ENCODE measurements at places on chromosomes 2 and 18.

GRCh38 chr2:2827761-2828221, 496.7 kb upstream of the MYT1L start:
- DNase-seq = no peak

GRCh38 chr2:239853706-239854327, 171.3 kb downstream of the NDUFA10 start:
- DNase-seq = no peak

DNA sequence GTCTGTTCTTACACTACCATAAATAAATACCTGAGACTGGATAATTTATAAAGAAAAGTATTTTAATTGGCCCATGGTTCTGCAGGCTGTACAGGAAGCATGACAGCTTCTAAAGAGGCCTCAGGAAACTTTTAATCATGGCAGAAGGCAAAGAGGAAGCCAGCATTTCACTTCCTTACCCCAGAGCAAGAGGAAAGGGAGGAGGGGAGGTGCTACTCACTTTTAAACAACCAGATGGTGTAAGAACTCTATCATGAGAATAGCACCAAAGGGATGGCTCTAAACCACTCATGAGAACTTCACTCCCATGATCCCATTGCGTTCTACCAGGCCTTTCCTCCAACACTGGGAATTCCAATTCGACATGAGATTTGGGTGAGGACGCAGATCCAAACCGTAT, 344.4 kb upstream of the SLC39A10 start:
- DNase-seq = no peak

DNA sequence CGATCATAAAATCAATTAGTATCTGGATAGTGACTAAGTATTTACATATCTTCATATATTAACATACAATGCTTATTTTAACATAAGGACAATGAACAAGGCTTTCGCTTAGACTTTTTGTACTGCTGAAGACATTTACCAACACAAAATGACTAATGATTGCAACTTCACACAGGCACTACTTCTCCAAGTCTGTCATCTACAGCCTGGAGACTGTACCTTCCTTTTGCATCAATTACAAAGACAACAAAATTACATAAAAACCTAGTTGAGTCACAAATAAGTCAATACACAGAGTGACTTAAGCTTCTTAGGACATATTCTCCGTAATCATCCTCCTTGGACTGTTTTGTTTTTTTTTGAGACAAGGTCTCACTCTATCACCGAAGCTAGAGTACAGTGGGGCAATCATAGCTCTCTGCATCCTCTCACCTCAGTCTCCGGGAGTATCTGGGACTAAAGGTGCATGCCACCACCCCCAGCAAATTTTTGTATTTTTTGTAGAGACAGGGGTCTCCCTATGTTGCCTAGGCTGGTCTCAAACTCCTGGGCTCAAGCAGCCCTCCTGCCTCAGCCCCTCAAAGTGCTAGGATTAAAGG, 15.9 kb downstream of the PUM2 start:
- DNase-seq = no peak

DNA sequence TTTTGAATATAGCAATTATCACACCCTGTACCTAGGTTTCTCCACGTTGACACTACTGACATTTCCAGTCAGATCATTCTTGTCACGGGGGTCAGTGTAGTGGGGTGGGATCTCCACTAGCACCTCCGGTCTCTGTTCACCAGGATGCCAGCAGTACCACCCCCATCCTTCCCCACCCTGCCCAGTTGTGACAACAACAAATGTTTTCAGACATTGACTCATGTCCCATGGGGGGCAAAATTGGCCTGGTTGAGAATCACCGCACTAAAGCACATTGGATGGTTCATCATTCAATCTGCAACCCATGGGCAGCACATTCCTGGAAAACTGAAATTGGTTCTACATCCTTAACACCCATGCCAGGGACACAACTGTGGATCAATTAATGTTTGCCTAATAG, 32.3 kb downstream of the FEZ2 start:
- no peak for DNase-seq

- DNase-seq = no peak
Observed at GRCh38 chr2:113724010-113724409, 32.4 kb downstream of the SLC35F5 start.

DNA sequence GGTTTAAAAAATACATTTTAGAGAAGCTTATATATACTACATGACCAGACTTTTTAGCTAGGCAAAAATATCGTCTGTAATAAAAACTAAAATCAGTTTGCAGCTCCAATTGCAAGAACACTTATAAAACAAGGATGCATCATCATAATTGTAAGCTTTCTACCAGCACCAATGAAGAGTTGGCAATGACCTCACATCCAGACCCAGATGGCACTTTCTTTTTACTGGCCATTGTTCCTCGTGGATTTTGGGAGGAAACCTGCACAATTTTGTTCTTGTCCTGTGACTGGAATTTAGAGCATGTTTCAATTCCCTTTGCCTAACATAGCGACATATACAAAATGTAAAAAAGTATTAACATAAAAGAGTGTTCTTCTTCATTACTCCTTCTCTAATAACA, 174.3 kb downstream of the ZNF521 start:
- DNase-seq = no peak

- no peak for DNase-seq
Observed at GRCh38 chr18:6546229-6546628, 131.5 kb upstream of the L3MBTL4 start.

DNA sequence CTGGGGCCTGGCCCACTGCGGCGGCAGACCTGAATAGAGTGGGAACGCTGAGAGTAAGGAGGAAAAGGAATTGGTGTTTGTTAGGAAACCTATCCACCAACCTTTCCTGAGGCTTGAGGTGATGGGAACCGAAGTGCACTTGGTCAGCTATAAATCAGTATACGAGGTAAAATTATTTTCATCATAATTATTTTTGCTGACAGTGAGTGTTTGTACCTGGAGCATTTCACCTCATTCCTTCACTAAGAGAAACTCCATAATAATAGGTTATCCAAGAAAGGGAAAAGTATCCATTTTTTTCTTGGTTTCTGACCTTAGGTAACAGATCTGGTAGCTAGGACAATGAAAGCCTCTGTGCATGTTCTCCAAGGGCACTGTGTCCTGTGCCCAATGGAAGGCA, 138.6 kb upstream of the RGPD4 start:
- DNase-seq = no peak

DNA sequence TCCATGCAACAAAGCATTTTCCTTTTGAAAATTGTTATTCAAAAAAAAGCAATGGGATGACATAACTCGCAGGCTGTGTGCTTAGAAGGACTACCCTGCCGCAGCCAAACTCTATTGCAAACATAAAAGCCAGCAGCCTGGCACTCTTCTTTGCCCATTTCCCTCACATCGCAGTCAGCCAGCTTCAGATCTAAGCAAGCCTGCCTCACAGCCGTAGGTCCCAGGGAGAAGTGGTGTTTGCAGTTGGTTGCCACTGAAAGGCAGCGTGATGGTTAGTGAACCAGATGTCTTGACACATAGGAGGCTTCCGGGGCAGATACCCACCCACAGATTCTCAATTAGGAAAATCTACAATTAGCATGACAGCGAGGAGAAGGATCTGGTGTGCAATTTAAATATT, 655.2 kb downstream of the RNF144A start:
- DNase-seq = peak; percentile 41

- no peak for DNase-seq
Observed at GRCh38 chr2:238007924-238008323, 41.1 kb downstream of the UBE2F start.

GRCh38 chr18:58865701-58866065, 1.0 kb downstream of the ZNF532 start:
- no peak for DNase-seq

DNA sequence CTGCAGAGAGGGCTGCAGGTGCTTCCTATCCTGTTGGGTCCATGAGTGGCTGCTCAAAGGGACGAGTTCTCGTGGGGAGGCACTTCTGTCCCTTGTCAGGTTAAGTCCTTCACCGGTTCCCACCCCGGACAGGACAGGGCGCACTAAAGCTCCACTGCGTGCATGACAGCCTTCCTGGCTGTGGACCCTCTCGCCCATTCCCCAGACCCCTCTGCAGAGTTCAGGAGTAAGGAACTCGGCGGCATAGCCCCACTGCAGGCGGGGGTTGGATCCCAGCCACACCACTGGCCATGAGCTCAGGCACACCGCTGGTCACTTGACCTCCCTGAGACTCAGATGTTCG, 147.5 kb upstream of the ID2 start:
- no peak for DNase-seq

GRCh38 chr2:73134471-73134870, 21.7 kb upstream of the RAB11FIP5 start:
- DNase-seq = no peak

GRCh38 chr18:75854174-75854573, 426.7 kb upstream of the SMIM21 start:
- no peak for DNase-seq

DNA sequence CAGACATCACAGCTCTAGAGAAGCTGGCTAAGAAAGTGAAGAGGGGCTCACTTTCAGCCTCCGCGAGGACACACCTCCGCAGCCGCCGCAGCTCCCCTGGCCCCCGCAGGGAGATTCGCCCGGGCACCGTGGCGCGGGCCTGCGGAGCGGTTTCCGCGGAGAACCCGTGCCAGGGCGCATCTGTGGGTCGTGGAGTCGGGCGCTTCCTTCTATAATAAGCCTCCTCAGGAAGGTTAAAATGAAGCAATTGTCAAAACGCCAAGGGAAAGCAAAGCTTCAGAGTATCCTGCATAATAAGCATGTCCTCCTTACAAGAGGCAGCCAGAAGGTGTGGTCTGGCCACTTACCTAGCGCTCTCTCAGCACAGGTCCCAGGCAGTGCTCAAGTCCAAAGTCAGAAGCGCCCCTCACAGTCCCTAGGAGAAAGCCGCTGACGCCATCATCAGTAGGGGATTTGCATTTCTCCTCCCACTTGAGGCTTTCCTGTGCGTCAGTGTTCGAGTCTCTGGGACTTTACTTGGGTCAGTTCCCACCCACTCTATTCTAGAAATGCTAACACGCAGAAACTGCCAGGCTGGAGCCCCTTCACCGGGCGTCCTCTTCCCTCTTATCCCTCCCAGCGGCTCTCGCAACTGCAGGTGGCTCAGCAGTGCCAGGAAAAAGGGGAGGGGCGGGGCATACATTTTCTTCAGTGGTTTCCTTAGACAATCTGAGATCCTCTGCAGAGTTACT, at the start of gene STAT4:
Gene STAT4 (minus strand): TSS at position 395 of the 731 bp plus-strand sequence. CDS start 2,791 bp downstream, outside the sequence.
- DNase-seq = peak; percentile 82

DNA sequence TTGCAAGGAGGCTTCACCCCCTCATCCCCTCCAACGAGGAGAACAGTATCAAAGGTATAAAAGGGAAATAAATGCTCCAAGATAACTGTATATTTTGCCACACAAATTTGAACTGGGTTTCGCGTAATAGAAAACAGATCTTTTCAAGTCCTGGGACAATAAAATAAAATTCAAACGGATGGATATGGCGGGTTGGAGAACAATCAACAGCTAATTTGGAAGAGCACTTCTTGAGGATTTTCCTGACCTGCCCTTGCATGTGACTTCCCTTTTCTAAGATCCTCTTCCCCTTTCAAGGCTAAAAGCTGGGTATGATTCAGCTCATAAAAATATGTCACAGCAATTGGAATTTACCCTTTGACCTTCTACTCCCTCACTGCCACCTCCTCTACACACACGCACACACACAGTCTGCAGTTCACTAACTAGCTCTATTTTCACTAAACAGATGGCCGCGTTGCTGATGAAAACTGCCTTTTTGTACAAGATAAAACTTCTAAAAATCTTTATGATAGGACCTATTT, 386.9 kb downstream of the FIGN start:
- no peak for DNase-seq

DNA sequence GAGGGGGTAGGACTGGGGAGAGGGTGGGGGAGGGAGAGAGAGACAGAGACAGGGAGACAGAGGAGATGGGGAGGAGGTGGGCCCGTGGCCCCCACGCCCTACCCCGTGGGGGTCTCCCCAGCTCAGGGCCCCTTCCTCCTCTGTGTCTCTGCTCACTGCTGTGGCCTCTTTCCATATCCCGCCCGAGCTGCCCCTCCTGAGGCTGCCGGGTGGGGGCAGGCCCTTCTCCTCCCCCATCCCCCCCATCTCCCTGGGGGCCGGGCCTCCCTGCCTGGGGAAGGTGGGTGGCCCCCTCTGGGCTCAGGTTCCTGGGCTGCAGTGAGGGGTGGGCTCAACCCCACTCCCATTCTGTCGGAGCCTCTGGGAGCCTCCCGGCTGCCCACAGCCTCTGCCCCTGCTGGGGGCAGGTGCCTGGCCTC, 332 bp upstream of the PDCD1 start:
- DNase-seq = no peak

DNA sequence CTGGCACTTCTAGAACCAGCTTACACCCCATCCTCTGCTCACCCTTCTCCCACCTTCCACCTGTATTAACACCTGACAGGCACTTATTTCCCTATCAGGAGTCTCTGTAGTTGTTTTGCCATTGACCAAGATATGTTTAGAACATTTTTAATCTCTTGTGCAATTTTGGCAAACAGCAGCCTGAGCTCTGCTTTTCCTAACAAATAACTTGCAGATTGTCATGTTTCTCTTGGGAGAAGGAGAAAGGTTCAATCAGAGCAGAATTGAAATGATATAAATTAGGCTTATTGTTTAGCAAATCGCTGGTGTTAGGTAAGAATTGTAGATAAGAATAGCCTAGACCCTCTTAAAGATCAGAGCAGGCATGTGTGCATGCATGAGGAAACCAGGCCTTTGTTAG, 225.5 kb downstream of the PARD3B start:
- no peak for DNase-seq

DNA sequence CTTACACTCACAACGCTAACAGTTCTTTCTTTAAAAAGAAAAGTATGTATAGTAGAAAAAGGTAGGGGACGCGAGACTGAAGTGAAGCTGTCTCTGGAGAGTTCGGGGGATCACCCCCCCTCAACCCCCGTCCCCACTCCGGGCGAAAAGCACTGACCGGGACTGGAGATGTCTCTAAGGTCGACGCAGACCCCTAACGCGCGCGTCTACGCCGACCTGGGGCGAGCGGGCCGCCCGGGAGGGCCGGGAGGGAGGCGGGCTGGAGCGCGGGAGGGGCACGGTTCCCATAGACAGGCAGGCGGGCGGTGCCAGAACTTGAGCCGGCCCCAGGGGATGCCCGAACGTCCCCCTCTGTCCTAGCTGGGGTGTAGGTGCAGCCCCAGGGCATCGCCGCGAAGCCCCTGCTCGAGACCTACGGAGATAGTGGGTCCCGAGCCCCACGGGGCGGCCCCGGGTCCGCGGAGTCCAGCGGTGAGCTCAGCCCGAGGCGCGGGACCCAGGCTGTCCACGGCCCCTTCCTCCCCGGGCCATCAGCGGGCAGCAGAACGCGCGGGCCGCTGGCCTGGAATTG, 82.2 kb downstream of the CHRNA1 start:
- peak; percentile 34 for DNase-seq

- DNase-seq = no peak
Observed at GRCh38 chr2:80303909-80304837, at the start of gene LRRTM1. Gene LRRTM1, minus strand, starts transcription at chr2:80304752. Its CDS starts 933 bp downstream, at chr2:80303819.

DNA sequence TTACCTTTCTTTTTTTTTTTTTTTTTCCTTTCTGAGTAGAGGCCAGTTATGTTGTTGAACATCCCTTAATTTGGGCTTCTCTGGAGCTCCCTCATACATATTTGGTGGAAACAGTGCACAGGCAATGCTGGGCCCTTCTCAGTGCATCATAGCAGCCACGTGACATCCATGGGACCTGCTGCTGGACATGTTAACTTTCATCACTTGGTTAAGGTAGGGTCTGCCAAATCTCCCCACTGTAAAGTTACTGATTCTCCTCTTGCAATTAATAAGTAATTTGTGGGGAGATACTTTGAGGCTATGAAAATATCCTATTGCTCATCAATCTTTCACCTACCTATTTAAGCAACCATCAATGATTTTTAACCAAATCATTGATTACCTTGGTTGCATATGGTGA, 211.5 kb upstream of the LYPD1 start:
- no peak for DNase-seq
